Bone marrow (tissue), 2 donors: ENCODE measurements at places on chromosomes 4 and X.

GRCh38 chrX:134258202-134258601, 21.2 kb downstream of the CCDC160 start:
- no peak for DNase-seq

- DNase-seq = no peak
Measured at GRCh38 chrX:30151964-30152363, 63.4 kb upstream of the MAGEB2 start.

DNA sequence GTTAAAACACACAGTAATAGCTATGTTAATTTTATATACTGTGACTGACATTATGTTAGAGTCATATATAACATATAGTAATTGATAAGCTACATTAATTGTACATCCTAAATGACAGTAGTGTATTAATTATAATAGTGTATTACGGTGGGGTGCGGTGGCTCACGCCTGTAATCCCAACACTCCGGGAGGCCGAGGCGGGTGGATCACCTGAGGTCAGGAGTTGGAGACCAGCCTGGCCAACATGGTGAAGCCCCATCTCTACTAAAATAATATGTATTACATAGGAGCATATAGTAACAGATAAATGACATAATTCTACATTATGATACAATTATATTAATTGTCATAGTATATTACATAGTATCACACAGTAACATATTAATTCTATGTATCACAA, 12.2 kb downstream of the ASMTL start:
- DNase-seq = no peak

DNA sequence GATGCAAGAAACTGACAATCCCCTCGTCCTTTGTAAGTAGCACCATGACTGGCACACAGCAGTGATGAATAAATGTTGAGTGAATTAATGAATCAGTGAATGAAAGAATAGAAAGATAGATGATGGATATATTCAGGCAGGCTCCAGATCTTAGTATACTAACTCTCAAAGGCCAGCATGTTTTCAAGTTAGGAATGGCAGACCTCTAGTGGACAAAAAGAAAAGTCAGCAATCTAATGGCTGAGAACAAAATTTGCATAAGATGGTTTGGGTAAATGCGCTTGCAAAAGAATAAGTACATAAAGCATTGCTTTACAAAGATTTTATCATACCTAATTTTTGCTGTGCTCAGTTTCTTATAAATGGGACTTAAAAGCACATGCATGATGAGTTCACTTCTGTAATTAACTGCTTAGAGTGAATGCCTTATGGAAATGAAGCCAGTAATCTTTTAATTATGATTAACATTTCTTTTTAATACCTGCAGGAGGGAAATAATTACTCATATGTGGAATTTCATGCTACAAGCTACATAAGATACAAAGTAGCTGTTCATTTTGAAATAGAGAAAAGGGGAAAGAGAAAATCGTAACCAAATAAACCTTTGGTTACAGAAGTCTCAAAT, 126.9 kb upstream of the GPRIN3 start:
- DNase-seq = peak; percentile 28

DNA sequence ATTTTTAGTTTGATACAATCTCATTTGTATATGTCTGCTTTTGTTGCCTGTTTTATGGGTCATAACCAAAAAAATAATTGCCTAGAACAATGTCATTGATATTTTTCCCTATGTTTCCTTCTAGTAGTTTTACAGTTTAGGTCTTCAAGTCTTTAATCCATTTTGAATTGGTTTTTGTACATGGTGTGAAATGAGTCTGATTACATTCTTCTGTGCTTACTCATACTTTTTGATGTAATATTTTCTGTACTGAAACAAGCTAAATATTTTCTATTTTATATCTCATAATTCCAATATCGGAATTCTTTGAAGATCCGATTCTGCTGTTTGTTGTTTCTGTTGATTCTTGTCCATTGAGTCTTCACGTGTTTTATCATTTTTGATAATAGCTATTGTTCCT, 10.6 kb downstream of the TMEM156 start:
- DNase-seq = no peak
